ENCODE measurements at places on chromosomes 4 and X.

DNA sequence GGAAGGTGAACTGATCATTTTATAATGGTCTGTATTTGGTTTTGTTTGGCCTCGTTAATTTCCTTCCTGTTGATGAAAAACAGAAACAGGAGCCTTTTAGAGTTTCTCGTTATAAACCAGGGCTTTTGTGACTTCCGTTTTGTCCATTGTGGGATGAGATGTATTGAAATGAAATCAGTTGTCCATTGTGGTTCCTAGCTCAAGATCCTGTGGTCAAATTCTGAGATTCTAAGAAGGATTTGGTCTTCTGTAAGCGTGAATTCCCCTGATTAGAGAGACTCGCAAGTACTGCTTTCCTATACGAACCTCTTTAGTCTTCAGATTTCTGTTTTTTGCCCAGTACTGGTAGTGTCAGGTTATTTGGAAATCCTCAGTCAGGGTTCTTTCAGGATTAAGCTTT, 101.7 kb downstream of the RAPGEF2 start:
- DNase-seq, result no peak

GRCh38 chrX:39619182-39620009, 478.4 kb downstream of the BCOR start:
- no peak for DNase-seq

- no peak for DNase-seq
Observed at GRCh38 chr4:121273191-121273590, 107.6 kb downstream of the QRFPR start.

- no peak for DNase-seq
Observed at GRCh38 chr4:581181-581580, 5.1 kb upstream of the TMEM271 start.

DNA sequence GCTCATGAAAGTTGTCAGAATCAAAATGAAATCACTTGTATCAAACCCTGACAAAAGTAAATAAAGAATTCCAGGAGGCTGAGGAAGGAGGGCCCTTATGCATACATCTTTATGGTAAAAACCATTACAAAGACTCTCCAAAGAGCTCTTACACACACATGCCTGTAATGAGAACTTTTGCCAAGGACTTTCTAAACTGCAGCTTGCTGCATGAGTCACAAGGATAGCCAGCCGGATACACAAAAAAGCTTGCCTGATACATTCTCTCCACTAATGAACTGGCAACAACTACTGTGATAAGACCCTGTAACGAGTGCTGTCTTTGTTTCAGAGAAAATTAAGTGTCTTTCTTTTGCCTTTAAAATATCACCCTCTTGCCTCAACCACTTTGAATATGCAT, 618.1 kb downstream of the PPP4R3C start:
- DNase-seq, result no peak

DNA sequence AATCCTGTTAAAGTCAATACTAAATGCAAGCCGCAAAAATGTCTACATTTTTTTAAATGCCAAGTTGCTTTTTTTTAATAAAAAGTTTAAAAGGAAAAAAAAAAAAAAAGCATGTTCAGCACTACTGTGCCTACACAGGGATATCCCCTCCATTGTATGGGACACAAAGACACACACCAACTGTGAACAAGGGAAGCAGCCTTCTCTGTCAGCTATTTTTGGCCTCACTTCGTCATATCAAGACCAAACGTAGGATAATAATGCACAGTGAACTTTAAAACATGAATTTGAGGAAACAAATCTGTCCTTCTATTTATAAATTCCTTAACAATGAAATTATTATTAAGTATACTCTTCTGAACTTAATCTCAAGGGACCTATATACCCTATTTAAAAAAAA, 4.4 kb downstream of the FBXW7 start:
- DNase-seq, result no peak

DNA sequence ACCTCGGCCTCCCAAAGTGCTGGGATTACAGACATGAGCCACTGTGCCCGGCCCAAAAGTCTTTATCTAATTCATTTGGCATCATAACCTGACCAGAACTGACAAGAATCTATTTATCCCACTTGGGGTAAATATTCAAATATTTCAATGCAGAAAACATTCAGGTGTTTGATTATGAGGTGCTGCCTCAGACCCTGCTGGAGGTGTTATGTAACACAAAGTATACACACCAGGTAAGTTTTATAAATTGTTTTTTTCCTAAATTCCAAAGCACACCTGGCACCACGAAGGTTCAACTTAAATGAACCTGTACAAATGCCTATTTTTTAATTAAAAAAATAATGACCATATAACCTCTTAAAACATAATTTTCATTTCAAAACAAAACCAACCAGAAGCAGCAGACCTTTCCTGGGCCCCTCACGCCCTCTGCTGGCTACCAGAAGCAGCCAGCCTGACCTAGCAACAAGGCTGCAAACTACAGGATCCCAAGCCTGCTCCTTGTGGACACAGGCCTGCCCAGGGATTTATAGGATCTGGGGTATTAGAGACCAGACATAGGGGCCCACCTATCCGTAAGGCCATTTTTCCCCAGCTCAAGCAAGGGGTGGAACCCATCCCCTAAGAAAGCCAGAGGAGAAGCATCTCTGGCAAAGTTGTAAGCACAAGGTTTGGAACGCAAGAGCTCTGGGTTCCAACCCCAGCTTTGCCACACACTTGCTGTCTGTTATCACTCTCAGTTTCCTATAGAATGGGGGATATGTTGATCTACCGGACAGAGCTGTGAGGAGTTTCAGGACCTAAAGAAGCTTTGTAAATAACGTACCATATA, 11.7 kb downstream of the OTUD5 start:
- DNase-seq, result no peak

Measured in stimulated activated CD4-positive, alpha-beta T cell treated with anti-CD3 and anti-CD28 coated beads, TNF-alpha, amount 100 ng/mL, for 4 hours (primary cell).